Stimulated activated CD4-positive, alpha-beta T cell treated with anti-CD3 and anti-CD28 coated beads, Interleukin-1b, Interleukin-23, amount 100 ng/mL, for 24 hours (primary cell): ENCODE measurements at places on chromosomes 3 and 15.

DNA sequence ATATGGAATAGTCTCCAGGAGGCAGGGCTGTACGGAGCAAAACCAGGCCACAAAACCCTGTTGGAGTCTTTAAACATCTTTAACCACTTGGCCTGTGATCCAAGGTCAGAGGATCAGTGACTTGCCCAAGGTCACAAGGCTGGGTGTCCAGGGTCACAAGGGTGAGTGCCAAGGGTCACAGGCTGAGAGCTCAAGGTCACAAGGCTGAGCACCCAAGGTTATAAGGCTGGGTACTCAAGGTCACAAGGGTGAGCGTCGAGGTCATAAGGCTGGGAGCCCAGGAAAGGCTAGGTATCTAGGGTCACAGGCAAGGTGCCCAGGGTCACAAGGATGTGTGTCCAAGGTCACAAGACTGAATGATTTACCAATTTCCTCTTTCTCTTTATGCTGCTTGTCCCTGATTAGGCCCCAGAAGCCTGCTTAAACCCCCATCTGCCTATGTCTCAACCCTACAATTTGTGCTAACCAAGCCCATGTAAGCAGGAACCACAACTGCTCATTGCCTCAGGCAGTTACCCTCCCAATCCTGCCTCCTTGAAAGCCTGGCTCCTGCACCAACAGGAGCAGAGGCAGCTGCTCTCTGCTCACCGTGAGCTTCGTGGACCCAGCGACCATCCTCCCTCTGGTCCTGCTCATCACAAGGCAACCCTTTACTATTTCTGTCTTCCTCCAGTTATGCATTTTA lies 51.5 kb downstream of the MGLL start:
- no peak for DNase-seq

DNA sequence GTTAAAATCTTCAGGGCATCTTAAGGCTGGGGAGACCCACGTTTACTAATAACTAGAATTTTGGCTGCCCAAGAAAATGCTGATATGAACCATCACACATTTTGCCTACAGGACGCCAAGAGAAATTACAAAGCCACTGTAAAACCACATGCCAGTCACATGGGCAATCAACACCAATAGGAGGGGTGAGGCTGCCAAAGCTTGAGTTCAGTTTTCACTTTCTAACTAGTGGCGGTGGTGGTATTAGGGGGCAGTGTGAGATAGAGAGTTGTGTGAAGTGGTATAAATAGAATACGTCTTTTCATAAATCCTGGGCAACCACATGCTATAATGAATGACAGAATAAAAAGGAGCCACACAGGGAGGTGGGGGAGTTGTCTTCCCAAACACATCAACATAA lies 147.3 kb downstream of the WNT5A start:
- no peak for DNase-seq

GRCh38 chr3:69143612-69144011 lies 21.2 kb upstream of the LMOD3 start:
- DNase-seq = no peak

GRCh38 chr15:25664761-25665160 lies 198.4 kb downstream of the ATP10A start:
- no peak for DNase-seq

GRCh38 chr3:169771497-169772304 lies 1.5 kb upstream of the MYNN start:
- DNase-seq = no peak

GRCh38 chr3:121998030-121998580 lies 23.9 kb downstream of the ILDR1 start:
- no peak for DNase-seq

DNA sequence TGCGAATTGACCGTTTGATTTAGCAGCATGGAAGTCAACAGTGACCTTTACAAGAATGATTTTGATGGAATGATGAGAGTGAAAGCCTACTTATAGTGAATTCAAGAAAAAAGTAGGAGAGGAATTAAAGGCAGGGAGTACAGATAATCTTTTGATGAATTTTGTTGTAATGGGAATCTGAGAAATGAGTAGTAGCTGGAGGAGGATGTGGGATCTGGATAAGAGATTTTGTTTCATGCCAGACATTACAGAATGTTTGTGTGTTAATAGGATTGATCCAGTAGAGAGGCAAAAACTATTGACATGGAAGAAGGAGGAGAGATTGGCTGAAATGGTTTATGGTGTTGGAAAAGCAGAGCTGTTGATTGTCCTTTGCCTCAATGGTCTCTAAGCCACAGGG lies 17.4 kb upstream of the ZNF609 start:
- no peak for DNase-seq

- DNase-seq = no peak
Measured at GRCh38 chr15:100687582-100688141, 85.3 kb downstream of the ASB7 start.

GRCh38 chr3:118900737-118901525 lies 133.7 kb downstream of the IGSF11 start:
- no peak for DNase-seq

DNA sequence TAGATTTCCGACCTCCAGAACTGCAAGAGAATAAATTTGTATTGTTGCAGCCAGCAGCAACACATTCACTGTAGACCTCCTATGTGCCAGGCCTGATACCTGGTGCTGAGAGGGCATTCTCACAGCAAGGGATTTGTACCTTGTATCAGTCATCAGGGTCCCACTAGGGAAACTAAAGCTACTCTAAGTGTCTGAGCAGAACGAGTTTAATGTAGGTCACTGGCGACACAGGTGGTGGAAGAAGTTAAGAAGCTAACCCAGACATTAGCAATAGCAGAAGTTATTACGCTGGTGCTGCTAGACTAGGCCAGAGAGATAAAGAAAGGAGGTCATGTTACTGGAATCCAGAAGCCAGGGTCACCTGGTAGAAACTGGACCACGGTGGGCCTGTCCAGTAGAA lies 60.5 kb upstream of the BCL6 start:
- DNase-seq = no peak

- no peak for DNase-seq
Measured at GRCh38 chr3:144549166-144549565, 577.5 kb downstream of the DIPK2A start.
